ENCODE measurements at places on chromosomes 4 and X. TPM values are rescaled to one million over a fixed set of nuclear protein-coding genes. Genes with fewer than 3 reads are reported as not detected.

The FAM236C gene
- total RNA-seq, result not detected

The NLGN4X gene
- 0.49 TPM for total RNA-seq

The SOX3 gene
- total RNA-seq, result not detected

The ZFP92 gene
- total RNA-seq, result 0.81 TPM

The SCML1 gene
- total RNA-seq, result 7.8 TPM

The IGSF1 gene
- not detected for total RNA-seq

The BBS12 gene
- total RNA-seq, result 2.5 TPM

The EIF2S3 gene
- 171 TPM for total RNA-seq

The SYP gene
- total RNA-seq, result 0.32 TPM

The AGA gene
- 30.1 TPM for total RNA-seq

The TRMT44 gene
- 17.0 TPM for total RNA-seq

The F8A2 gene
- not detected for total RNA-seq

The PDE6B gene
- 0.81 TPM for total RNA-seq

The ZCCHC18 gene
- 0.18 TPM for total RNA-seq

The GAGE1 gene
- total RNA-seq, result not detected

The NXT2 gene
- 10.7 TPM for total RNA-seq

The TEC gene
- total RNA-seq, result 0.16 TPM

The EXOC1L gene
- total RNA-seq, result not detected

The BEND2 gene
- not detected for total RNA-seq

Measured in cardiac atrium fibroblast (primary cell).